SK-N-MC (cell line): ENCODE measurements at places on chromosomes 4 and X.

DNA sequence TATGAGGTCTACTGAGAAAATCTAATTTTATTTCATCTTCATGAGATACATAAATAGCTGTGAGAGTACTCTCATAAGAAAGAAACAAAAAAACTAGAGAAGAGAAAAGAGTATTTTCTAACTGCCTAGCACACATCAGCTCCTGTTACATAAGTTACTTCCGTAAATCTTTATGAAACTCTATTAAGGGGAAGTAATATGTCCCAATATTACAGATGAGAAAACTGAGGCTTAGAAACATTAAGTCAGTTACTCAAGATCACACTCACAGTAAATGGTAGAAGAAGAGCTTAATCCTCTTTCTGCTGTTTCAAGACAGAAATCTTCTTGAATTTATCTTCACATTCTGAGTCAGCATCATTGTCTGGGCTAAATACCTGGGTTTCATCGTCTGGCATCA is 164.1 kb downstream of the DTHD1 start:
- DNase-seq, result no peak

DNA sequence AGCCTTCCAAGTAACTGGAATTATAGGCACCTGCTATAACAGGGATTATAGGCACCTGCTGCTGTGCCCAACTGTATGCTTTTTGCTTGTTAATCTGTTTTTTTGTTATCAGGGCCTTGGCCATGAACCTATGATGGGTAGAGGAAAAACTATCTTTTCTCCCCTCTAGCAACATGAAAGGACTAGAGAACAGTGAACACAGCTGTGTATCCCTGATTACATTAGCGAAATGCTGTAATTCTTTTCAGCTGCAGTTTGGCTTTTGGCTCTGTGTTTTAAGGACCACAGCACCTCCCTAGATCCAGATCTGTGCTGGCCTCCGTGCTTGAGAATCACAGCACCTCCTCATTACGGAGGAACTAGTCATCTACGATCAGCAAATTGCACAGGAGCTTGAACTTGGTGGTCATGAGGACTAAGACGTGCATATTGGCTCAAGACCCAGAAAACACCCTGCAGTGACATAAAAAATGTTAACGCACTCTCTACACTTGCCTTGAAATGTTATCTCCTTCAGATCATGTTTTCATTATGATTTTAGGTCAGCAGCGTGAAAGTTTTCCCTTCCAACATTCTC is 57.7 kb upstream of the S100G start:
- DNase-seq, result no peak

DNA sequence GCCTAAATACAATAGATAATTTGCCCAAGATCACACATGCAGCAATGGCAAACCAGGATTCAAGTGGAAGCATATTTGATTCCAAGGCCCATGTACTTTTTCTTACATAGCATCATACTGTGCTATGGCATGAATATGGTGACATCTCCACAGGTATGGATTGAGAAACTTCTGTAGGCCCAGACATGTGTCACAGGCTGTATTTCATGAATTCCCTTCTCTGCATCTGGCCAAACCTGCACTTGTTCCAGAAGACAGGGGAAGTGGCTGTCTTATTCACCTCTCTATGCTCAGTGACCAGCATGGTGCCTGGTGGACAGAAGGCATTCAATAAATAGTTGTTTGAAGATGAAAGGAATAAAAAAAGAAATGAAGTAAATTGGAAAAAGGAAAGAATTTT is 77.3 kb upstream of the TMEM164 start:
- DNase-seq, result no peak

GRCh38 chr4:38802561-38803355 is 1.8 kb downstream of the TLR1 start:
- no peak for DNase-seq

GRCh38 chr4:113300471-113300928 is 251.0 kb downstream of the ANK2 start:
- DNase-seq, result no peak

GRCh38 chr4:13656569-13657405 is 29.3 kb upstream of the BOD1L1 start:
- DNase-seq, result peak; percentile 61

- DNase-seq, result no peak
Observed at GRCh38 chr4:94285666-94286065, 57.0 kb downstream of the HPGDS start.

GRCh38 chrX:7444967-7445366 is 297.0 kb upstream of the PUDP start:
- DNase-seq, result no peak

DNA sequence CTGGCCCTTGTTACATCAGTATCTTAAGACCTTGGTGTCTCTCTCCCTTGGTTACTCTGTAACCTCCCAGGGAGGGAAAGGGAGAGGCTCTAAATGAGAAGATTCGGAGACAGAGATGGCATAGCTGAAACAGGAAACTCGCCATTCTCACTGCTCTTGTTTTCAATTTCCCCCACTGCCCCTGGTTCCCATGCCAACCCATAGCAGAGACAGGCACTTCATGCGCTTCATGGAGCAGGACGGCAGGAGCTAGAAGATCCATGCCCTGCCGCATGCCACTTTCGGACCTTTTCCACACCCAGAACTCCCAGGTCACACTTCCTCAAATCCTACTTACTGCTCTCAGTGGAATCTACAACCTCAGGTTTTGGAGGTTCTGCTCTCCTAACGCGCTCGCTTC is 3.1 kb downstream of the ZMYM3 start:
- no peak for DNase-seq

DNA sequence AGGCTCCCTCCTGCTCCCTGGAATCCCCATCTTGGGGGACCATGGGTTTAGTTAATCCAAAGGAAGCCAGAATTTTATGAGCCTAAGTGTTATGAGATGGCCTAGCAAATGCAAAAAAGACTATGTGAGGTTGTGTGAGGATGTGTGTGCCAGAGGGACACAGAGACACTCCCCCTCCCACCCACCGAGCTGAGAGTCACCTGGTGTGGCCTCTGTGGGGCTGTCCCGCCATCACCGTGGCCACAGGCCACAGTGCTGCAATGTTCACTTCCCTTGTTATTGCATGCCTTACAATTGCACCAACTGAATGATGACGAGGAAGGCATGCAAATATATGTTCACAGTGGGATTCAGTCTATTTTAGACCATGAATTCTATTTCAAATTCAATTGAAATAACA is 601 bp upstream of the FGFBP2 start:
- DNase-seq, result no peak

DNA sequence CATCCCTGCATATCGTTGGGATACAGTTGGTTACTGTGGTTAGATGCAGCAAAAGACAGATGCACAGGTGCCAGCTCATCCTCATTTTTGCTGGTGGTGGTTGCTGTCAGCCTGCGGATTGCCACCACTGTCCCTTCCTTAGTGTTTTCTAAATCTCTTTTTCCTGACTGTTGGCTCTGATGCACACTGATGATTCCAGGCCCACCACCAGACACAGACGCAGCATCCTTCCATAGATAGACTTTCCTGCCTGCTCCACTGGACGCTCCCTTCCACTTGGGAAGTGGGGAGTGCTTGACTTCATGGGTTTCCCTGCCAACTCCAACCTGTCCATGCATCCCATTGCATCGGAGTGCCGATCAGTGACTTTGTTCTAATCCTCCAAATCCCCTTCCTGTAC is 101.5 kb downstream of the EGF start:
- DNase-seq, result no peak

DNA sequence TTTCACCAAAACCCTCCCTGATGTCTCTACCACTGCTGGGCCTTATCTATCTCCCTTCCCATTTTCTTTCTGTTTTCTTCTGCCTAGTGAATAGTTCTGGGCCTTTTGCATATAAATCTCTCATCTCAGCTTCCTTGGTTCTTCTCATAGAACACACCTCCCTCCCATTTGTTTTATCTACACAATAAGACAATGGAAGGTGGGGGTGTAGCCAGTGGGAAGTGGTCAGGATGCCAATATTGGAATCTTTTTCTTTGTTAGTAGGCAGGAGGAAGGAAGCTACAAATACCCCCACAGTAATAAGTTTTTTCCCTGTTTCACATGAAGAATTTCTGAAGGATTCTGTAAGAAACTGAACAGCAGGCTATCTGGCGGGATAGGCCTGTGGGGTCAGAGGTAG is 30.9 kb upstream of the RHOH start:
- DNase-seq, result no peak

DNA sequence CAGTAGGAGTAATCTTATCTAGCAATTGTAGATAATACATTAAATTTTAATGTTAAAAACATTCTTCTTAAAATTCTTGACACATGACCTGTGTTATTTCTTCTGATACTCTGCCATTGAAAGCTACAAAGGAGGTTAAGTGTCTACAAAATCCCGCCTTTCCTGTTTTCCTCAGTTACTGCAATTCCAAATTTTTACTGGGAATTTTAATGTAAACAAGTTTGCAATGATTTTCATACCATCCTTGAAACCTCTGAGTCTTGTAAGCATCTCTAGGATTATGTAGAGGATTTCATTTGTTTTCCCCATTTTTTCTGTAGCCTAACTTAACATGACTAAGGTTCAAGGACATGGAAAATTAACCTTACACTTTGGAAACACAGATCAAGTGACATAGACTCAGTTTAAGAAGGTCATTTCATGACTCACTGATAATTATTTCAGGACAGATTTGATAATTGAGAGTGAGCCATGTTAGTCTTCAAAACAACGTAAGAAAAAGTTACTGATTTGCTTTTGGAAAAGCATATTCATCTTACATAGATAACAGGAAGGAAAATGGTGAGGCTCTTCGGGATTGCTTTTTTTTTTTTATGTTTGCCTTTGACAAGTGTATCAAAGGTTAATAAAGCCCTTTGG is 39.6 kb upstream of the PDLIM5 start:
- DNase-seq, result no peak

- DNase-seq, result no peak
Observed at GRCh38 chr4:151294833-151295496, 18.0 kb downstream of the PRSS48 start.

DNA sequence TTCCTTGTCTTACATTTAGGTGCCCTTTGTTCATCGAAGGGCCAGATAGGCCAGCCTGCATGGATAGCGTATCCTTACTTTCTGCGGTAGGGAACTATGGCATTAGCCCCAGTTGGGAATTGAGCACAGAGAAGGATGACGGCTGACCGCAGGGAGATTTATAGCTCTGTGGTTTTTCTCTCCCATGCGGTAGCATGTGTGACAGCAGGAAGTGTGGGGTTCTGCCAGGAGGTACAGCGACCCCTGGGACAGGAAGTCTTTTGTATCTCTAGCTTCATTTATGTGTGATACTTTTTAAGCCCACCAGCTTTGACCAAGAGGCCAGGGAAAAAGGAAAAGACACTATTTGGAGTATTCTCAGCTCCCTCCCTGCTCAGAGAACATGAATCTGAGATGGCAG is 33.1 kb downstream of the GAB3 start:
- peak; percentile 28 for DNase-seq

GRCh38 chr4:38190717-38191178 is 230.6 kb downstream of the PTTG2 start:
- no peak for DNase-seq

GRCh38 chr4:54783402-54784110 is 125.8 kb downstream of the KIT start:
- no peak for DNase-seq

- DNase-seq, result no peak
Observed at GRCh38 chr4:37685161-37685822, 884 bp downstream of the RELL1 start.

DNA sequence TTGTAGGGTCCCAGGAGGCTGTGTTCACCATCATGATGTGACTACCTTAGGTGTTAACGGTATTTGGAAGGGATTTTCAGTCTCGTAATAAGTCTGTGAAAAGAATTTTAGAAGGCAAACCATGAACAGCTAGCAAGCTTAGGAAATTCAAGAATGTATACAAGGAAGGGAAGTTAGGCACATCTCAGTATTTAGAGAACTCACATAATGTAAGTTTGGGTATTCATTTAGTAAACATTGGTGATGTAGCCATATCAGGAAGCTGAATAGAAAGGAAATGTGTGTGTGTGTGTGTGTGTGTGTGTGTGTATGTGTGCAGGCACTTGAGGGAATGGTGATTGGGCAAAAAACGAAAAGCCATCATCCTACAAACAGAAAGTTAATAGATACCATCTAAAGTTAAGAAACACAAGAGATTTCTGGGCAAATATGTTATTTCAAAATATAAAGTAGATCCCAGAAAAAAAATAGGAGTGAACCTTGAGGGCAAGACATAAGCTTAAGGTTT is 34.7 kb upstream of the PRKX start:
- no peak for DNase-seq

DNA sequence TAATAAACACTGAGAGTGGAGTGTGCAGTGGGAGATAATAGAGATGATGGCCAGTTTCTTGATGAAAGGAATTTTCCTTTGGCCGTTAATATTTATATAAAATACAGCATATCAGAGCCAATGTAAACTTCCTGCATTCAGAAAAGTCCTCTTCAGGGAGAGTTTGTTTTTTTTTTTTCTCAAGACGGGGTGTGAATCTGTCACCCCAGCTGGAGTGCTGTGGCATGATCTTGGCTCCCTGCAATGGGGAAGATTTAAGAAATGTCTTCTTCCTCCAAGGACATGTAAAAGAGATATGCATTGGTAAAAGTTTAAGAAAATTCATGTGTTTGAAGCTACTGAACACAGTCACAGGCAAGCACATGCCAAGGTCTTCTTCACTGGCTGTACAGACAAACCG is 25.4 kb upstream of the TBC1D9 start:
- DNase-seq, result no peak

DNA sequence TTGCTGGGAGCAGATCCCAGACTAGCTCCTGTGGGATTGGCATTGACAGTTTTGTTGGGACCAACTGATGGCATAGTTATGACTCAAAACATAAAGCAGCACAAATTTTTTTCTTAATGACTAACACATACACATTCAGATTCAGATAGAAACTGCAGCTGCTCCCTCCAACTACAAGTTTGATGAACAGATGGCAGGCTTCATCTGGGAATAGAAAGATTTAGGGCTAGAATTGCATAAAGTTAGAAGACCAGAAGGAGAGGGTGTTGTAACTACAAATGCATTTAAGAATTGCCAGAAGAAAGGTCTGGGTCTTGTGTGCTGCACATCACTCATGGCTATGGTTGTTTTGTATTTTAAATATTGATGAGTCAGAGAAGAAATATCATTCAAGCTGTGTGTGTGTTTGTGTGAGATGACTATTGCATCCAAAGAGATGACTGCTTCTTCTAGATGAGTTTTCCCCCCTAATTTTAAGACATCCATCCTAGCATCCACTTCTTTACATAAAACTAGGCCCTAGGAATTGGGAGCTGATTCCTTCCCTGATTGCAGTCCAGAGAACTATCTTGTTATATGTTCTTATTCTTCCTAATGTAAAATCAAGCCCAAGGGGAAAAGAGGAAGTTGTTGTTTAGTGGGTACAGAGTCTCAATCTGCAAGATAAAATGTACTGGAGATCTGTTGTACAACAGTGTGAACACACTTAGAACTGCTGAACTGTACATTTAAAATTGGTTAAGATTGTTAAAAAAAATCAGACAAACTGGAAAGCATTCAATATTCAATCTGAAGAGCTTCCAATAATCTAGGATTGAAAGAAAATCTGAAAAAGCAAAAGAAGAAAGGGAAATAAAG is 175.1 kb downstream of the PARM1 start:
- no peak for DNase-seq

- DNase-seq, result no peak
Observed at GRCh38 chr4:48909697-48910096, 3.1 kb upstream of the OCIAD2 start.
